Activated naive CD8-positive, alpha-beta T cell treated with anti-CD3 and anti-CD28 coated beads, Interleukin-2, amount 10 ng/mL, durations not matched to agents 7 days and 5 days (primary cell): ENCODE measurements at places on chromosomes 5 and 9. TPM values are rescaled to one million over a fixed set of nuclear protein-coding genes. Genes with fewer than 3 reads are reported as not detected.

DNA sequence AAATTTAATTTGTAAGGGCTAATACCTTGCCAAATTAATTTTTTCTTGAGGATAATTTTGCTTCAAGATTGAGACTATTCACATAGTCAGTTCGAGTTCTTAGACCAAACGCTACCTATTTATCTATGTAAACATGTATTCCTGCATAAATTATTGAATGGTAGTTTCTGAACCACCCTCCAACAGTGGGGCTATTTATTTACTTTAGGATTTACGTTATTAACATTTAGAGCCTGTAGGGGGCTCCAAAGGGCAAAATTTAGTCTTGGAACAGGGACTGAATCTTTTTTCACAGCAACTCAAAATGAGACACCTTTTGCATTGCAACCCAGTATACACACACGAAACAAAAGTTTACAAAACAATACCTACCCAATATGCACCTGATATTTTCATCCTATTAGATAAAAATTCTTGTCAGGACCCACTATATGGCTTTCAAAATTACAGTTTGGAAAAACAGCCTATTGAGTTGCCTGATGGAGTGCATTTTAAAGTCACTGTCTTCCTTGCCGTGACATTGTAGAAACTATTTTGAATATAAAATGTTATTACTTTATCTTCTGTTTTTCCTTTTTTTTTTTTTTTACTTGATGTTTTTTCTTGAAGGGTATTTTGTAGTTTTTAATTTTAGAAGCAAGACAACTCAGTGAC lies 47.1 kb upstream of the POU4F3 start:
- no peak for DNase-seq

- no peak for DNase-seq
These were observed 74.1 kb downstream of the IPO11 start for GRCh38 chr5:62486672-62487071.

GRCh38 chr9:82208741-82209450 lies 220.3 kb downstream of the SPATA31D1 start:
- no peak for DNase-seq

DNA sequence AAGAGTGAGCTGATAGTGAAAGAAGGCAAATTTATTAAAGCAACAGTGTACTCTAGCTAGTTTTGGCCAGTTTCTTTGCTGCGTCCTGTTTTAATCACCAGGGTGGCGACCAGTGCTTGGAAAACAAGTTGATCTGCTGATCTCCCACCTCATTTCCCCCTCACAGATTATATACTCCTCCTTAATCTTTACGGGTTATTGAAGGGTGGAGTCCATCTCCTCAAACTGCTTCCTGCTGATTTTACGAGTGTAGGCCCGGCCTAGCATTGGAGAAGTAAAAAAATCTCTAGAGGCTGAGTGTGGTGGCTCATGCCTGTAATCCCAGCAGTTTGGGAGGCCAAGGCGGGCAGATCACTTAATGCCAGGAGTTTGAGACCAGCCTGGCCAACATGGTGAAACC lies 14.0 kb upstream of the CFAP95 start:
- no peak for DNase-seq

GRCh38 chr9:112852741-112853504 lies 37.8 kb downstream of the SLC46A2 start:
- no peak for DNase-seq

- DNase-seq, result no peak
These were observed 637.7 kb downstream of the SEMA5A start for GRCh38 chr5:8908055-8908683.

GRCh38 chr5:157265714-157266285 lies at the start of gene CYFIP2:
Gene CYFIP2 (plus strand): TSS chr5:157266123. CDS start chr5:157285362, 19,239 bp downstream.
- DNase-seq, result peak; percentile 91

GRCh38 chr5:136133222-136133921 lies 727 bp downstream of the SMAD5 start:
- peak; percentile 33 for DNase-seq

- DNase-seq, result no peak
These were observed 234.2 kb upstream of the CDH6 start for GRCh38 chr5:30959238-30959637.

DNA sequence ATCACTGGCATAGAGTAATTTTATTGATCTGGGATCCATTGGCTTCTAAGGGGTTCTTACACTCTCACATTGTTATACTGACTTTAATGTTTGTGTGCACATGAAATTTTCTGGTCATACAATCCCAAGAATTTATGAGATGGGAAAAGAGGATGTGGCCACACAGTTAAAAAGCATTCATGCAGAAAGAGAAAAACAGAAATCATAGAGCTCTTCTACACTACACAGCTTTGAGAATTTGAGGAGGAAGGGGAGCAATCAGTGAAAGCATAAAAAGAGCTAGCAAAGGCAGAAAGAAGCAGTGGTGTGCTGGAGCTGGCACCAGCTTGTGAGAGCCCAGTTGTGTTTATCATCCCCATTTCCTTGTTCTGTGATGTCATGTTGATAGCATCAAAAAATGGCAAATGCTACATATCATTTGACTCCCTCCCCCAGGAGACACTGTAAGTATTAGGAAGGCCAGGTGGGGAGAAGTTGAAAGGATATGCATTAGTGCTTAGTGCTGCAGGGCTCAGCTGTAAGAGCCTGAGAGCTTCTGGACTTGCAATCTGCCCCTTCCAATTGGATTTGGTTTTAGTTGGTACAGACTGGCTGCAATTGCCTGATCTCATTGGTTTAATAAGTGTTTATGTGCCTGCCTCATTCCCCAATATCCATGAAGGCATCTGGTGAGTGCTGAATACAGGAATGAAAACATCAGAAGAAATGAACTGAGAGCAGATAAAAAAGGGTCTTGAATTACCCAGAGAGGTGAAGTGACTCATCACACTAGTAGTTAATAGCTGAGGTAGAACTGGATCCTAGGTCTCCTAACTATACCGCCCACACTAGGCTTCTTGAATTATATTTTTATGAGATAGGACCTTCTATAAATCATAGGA lies 30.9 kb downstream of the RHOBTB3 start:
- DNase-seq, result no peak

GRCh38 chr5:5558638-5559527 lies 136.4 kb downstream of the ICE1 start:
- no peak for DNase-seq

DNA sequence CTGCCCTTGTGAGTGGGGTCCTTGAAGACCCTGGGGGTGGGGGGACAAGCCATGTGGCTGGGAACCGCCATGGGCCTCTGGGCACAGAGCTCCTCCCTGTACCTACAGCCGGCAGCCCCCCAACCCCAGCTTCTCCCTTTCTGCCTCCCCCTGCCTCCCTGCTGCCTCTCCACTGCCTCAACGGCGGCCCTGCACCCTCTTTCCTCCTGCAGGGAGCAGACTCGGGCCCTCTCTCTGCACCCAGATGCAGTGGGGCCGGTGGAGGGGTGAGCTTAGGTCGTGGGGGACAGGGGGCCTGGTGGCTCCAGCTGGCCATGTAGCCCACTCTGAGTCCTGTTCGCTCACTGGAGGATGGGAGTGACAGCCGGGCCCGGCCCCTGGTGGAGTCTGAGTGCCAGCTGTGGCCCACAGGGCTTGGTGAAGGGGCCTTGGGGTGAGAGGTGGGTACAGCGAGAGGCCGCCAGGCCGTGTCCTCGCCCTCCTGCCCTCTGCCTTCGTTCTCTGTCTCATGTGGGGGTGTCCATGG lies 139.3 kb upstream of the COL5A1 start:
- DNase-seq, result no peak

DNA sequence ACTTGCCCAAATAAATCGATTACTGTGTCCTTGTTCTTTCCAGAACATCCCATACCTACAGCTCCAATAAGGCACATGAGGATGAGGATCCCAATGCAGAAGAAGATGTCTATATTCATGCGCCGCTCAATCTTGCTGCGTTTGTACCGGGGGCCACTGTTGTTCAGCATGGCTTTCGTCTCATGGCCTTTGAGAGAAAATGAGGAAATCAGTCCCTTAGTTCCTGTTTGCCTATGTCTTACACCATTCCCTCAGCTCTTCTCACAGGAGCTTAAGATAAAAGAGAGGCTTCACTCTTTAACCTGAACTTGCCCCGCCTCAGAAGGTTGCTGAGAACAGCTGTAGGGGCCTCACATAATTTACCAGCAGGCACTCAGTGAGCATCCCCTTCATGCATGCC lies 211.6 kb downstream of the ATP10B start:
- no peak for DNase-seq

GRCh38 chr5:40474250-40474649 lies 205.5 kb upstream of the PTGER4 start:
- DNase-seq, result no peak

DNA sequence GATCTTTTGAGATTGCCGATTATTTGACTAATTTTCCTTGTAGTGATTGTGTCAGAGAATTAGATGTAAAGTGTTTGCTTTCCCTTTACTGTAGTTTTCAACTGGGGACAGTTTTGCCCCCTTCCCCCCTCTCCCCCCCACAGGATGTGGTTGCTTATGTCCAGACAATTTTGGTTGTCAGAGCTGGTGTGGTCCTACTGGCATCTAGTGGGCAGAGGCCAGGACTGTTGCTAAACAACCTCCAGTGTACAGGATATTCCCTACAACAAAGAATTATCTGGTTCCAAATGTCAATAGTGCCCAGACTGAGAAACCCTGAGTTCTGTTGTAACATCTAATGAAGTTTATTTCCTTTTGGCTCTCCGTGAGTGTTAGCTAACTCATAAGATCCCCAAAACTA lies 20.0 kb downstream of the TMEFF1 start:
- DNase-seq, result no peak

Gene SNAPC3
- total RNA-seq, result 29.2 TPM
